ENCODE measurements at places on chromosomes 2 and 18. TPM values are rescaled to one million over a fixed set of nuclear protein-coding genes. Genes with fewer than 3 reads are reported as not detected.

Gene KCNS3
- total RNA-seq: 4.7 TPM

Gene ATG9A
- 45.8 TPM for total RNA-seq

Gene IL1RL2
- total RNA-seq: 2.5 TPM

Gene RIT2
- total RNA-seq: not detected

Gene MEIS1
- 5.9 TPM for total RNA-seq

Gene CDCA7
- total RNA-seq: 0.25 TPM

Gene ACVR2A
- 7.2 TPM for total RNA-seq

Gene RNPEPL1
- 40.6 TPM for total RNA-seq
